ENCODE measurements at places on chromosomes 16 and 17.

DNA sequence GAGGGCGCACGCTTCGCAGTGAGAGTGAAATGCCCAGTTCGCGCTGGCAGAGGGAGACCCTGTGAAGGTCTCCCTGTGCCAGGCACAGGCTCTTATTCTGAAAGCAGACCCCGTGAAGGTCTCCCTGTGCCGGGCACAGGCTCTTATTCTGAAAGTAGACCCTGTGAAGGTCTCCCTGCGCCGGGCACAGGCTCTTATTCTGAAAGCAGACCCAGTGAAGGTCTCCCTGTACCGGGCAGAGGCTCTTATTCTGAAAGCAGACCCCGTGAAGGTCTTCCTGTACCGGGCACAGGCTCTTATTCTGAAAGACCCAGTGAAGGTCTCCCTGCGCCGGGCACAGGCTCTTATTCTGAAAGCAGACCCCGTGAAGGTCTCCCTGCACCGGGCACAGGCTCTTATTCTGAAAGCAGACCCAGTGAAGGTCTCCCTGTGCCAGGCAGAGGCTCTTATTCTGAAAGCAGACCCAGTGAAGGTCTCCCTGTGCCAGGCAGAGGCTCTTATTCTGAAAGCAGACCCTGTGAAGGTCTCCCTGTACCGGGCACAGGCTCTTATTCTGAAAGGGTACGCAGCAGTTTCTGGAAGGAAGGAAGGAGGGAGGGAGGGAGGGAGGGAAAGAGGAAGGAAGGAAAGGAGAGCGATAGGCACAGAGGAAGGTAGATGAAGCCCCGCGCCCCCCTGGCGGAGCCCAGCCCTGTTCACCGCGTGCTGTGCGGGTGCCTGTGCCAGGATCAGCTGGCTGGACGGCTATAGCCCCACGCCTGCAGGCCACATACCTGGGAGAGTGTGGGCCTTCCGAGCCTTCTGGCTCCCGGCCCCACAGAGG lies 55.3 kb downstream of the WDR45B start:
- peak; percentile 47 for DNase-seq

GRCh38 chr17:34667656-34668055 lies 88.3 kb downstream of the TMEM132E start:
- no peak for DNase-seq

GRCh38 chr17:47802341-47803022 lies 19.1 kb downstream of the OSBPL7 start:
- no peak for DNase-seq

DNA sequence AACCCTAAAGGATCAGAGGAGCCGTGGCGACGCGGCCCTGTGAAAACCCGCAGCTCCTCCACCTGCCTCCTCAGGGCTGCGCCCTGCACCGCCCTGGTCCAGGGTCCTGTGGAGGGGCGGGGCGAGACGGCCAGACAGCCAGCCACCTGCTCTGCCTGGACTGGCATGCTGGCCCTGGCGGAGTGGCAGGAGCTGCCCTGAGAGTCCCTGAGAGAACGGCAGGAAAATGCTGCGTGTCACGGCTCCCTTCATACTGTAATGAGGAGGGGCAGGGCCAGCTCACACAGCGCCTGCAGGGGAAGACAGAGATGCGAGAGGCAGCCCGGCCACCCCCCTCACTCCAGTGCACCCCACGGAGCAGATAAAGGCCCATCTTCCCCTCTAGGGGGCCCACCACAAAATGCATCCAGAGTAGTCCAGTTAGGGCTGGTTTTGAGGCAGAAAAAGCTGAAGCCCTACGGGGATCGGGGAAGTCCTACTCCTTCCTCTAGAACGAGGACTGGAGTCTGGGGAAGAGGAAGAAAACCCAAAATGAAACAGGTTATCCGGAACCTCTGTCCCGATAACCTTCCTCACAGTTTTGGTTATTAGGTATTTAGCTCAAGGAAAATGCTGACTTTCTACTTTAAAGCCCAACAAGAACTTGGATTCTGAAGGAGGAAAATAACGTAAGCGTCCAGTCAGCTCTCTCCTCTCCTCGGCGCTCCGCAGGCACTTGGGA lies 97.6 kb upstream of the DNAH17 start:
- DNase-seq, result no peak

GRCh38 chr16:1109648-1110047 lies 13.6 kb upstream of the C1QTNF8 start:
- DNase-seq, result no peak

- no peak for DNase-seq
These were observed 27.0 kb downstream of the CLUH start for GRCh38 chr17:2684549-2684948.

GRCh38 chr17:29124925-29125273 lies 55.3 kb downstream of the MYO18A start:
- no peak for DNase-seq

GRCh38 chr17:31609331-31609730 lies 217.9 kb downstream of the RAB11FIP4 start:
- no peak for DNase-seq

DNA sequence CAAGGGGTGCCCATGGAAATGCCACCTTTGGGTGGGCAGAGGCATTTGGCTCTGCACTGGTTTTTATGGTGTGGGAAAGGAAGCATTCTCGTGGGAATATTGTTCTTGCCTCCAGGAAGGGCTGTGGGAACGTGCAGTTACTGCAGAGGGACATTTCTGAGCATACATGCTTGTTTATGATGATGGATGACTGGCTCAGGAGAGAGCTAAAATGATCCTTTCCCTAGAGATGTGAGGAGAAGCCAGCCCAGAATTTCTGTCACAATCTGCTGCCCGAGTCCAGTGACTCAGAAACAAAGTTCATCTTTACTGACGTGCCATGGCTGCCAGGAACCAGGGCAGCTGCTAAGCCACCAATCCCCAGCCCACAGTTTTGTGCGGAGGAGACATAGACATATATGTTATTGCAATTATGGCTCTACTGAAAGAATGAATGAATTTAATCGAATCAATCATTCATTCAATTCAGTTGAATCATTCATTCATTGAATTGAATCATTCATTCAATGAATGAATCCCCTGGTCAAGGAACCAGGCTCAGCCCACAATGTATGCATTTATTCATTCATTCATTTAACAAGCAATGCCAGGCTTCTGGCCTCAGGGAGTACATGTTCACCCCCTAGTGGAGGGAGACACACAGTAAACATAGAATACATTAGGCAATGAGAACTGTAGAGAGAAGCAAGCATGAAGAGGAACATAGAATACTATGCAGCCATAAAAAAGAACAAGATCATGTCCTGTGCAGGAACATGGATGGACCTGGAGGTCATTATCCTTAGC lies 414.4 kb upstream of the HSBP1 start:
- no peak for DNase-seq

DNA sequence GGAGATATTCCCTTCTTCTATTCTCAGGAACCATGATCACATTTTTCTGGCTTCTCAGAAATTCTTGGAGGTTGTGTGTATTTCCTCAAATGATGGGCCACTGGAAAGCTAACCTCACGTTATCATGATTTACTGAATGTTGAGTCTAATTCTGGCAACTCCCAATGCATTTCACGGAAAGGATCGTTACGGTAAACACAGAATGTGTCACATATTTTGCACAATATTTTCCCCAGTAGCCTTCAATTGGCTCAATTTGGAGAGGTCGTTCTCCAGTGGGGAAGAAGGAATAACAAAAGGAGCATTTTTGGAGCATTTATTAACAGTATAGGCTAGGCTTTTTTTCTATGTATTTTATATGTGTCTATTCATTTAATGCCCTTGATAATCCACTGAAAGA lies 450.3 kb downstream of the HAPSTR1 start:
- no peak for DNase-seq

GRCh38 chr16:54239456-54239855 lies 47.1 kb downstream of the IRX3 start:
- DNase-seq, result no peak

DNA sequence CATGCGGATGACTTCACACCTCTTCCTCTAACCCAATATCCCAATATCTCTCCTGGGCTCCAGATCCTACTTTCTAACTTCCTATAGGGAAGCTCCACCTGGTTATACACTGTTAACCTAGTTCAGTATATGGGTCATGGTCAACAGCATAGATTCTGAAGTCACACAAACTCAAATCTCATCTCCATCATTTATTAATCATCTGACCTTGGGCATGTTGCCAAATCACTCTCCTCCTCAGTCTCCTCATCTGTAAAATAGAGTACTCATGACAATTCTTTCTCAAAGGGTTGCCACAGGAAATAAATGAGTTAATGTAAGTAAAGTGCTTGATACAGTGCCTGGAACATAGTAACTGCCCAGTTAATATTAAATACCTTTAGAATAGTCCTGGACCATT lies 593 bp upstream of the CD300E start:
- no peak for DNase-seq

DNA sequence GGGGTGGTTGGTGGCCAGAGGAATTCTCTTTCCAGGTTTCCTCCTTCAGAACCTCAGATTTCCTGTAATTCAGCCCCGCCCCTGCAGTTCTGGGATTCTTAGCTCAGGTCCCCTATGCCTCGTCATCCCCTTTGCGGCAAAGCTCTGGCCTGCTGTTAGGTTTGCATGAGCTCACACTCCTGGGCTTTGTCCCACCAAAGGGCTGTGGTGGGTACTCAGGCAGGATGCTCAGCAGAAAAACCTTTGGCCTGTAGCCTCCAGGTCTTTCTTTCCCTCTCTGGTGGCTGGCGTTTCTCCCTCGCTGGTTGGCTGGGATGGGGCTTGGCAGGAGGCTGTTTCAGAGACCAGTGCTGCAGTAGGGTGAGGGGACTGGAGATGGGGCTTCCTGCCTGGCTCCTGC lies 9.6 kb upstream of the PLEKHG4 start:
- no peak for DNase-seq

DNA sequence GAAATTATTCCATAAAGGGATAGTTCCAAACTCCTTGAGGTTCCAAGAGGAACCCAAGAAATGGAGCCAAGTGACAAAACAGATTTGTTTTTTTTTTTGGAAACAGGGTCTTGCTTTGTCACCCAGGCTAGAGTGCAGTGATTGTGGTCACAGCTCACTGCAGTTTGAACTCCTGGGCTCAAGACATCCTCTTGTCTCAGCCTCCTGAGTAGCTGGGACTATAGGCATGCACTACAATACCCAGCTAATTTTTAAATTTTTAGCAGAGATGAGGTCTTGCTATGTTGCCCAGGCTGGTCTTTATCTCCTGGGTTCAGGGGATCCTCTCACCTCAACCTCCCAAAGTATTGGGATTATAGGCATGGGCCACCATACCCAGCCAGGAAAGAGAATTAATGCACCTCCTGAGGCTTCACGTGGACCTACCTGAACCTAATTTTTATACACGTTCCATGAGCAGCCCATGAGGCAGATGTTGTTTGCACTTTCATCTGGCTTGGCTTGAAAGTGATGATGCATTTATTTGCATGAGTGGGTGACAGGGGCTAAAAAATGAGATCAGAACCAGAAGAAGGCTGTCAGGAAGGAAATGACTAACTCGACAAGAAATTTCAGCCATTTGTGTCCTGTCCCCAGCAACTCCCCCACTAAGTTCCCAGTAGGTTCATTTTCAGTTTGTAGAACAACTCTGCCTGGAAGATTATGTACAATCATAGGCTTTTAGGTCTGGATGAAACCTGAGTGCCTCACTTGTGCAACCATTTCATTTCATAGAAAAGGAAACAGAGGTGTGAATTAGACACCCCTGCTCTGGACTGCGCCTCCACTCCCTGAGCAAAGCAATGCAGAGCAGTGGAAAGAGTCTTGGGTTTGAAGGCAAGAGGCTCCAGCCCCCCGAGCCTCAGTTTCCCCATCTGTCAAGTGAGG lies 10.3 kb upstream of the IRF8 start:
- peak; percentile 92 for DNase-seq

- DNase-seq, result no peak
These were observed 6.0 kb downstream of the CLEC16A start for GRCh38 chr16:10950393-10950792.

DNA sequence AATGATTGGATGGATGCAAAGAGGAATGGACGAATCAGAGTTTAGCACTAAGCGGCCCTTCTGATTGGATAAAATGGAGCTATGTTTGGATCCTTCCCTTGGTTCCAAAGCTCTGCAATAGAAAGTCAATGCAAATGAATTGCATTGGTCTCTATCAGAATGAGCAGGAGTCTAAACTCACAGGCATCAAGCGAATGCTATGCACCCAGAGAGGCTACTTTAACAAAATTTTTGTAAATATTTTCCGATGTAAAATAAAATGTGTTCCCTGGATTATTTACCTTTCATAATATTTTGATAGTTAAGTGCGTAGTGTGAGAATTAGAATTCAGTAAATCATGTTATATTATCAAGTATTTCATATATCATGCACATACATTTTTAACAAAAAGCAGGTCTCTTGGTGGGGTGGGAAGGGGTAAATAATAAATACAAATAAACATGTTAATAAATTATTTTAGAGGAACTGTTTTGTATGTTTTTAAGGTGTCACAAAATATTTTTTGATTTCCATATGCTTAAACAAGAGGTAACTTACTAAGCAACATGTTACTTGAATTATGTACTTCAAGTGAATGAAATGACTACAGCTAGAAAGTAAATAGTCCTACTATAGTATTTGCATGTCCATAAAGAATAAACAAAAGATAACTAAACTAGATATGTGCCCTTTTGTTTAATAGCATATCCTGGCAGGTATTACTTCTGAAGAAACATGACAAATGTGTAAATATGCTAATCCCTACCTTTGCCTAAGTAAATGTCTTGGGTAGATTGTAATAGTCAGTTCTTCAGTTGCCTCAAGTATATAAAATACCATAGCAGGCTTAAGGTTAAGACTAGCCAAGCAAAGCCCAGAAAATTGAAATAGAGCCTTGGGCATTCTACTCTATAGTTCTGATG lies 4.4 kb upstream of the UNK start:
- no peak for DNase-seq

GRCh38 chr17:1493291-1493980 lies 950 bp upstream of the MYO1C start:
- peak; percentile 74 for DNase-seq

- DNase-seq, result no peak
These were observed 1837.7 kb downstream of the TP53TG3F start for GRCh38 chr16:35296962-35297653.

- peak; percentile 58 for DNase-seq
These were observed at the start of gene SCPEP1 for GRCh38 chr17:56977673-56978395. Gene SCPEP1 (plus strand): TSS chr17:56978131. CDS start chr17:56978160, 29 bp downstream.

- DNase-seq, result no peak
These were observed 103.7 kb downstream of the NPIPB5 start for GRCh38 chr16:22614271-22614947.

DNA sequence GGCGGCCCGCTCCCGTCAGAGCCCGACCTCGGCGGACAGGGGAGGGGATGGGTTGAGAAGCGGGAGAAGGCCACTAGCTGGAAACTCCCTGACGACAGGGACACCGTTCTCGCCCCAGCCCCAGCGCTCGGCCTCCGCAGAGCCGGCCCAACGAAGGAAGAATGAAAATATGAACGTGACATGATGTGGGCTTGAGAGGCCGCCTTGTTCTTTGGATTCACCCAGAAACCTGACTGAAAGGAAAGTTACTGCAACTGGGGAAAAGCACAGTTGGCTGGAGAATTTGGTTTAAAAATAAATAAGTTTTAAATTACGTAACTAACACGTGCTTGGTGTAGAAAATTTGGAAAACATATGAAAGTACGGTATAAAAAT lies 21.1 kb downstream of the NPTX1 start:
- DNase-seq, result no peak
